Chondrocyte (in vitro differentiated cells): ENCODE measurements at places on chromosomes 3 and 15. TPM values are rescaled to one million over a fixed set of nuclear protein-coding genes. Genes with fewer than 3 reads are reported as not detected.

- no peak for DNase-seq
These were observed 244.4 kb upstream of the GOLGA6L4 start for GRCh38 chr15:83991163-83991562.

- DNase-seq: no peak
These were observed 311.7 kb upstream of the GOLIM4 start for GRCh38 chr3:168407381-168407780.

Gene ATP13A5
- total RNA-seq: not detected in 3 replicates

Gene OR5K2
- not detected in 3 replicates for total RNA-seq

DNA sequence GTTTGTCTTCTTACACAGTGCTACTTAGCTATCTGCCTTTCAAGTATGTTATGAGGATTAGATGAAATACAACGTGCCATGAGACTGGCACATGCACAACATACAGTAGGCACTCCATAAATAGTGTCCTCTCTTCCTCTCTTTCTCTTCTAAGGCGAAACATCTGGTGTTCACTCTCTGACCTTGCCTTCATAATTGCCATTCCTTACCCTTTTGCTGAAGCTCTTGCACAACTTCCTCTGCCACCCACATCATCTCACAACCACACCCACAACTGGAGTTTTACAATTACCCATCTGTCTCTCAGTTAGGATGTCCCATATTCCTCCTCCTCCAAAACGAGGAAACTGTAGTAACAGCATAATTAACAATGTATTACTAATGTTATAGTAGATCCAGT, 26.4 kb upstream of the ACP3 start:
- DNase-seq: no peak

- no peak for DNase-seq
These were observed 26.5 kb upstream of the P2RY12 start for GRCh38 chr3:151410891-151411559.

GRCh38 chr15:43151688-43152087, 18.3 kb downstream of the TMEM62 start:
- DNase-seq: no peak

Gene TBC1D2B
- 44.3 to 64.2 TPM (median 58.1 TPM) in 3 replicates for total RNA-seq

DNA sequence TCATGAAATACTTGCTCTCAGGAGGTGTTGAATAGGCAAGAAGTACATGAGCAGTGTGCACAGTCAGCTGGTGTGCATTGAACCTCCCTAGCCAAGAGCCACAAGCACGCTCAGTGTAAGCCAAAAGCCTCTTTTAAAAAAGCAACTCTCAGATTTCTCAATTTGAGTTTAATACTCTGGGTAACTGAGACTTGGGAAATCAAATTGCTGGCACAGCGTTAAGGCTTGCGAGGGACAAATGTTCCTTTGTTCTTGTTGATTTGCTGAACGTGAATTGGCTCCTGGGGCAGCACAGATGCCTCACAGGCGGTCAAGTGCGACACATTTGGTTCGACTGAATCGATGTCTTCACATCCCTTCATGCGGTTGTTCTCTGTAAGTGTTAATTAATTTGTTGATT, at the start of gene FAM240A:
FAM240A (plus strand) TSS at position 202 of the 400 bp plus-strand sequence; CDS start at position 361, 159 bp downstream.
- no peak for DNase-seq

- DNase-seq: no peak
These were observed 86.2 kb downstream of the NPAP1 start for GRCh38 chr15:24761704-24762302.

Gene LSMEM2
- total RNA-seq: not detected in 3 replicates

- DNase-seq: no peak
These were observed 9.0 kb upstream of the ILDR1 start for GRCh38 chr3:122031123-122031468.

Gene PAQR9
- not detected in 3 replicates for total RNA-seq

GRCh38 chr3:102200126-102200525, 234.7 kb upstream of the ZPLD1 start:
- DNase-seq: no peak

DNA sequence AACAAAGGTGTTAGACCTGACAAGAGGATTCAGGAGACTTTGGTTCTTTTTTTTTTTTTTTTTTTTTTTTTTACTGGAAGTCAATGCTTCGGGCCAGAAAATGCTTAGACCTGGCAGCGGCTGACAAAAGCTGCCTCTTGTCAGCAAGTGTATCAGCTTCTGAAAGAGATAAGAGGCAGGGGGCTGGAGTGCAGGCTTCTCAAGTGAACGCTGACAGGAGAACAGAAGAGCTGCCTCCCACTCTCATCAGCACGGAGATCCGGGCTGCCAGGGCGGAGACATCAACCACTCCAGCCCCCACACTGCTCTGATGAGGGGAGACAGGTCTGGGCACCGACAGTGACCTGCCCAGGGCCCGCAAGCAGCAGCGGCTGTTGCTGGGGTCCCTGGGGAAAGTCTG, 9.4 kb upstream of the SCN5A start:
- no peak for DNase-seq
